Neural crest cell (in vitro differentiated cells): ENCODE measurements at places on chromosomes 13 and 19. TPM values are rescaled to one million over a fixed set of nuclear protein-coding genes. Genes with fewer than 3 reads are reported as not detected.

The AZU1 gene
- 0.30 and 0.68 TPM in 2 replicates for total RNA-seq

The KLK8 gene
- not detected in 2 replicates for total RNA-seq

The TMEM272 gene
- 0.26 TPM in 1 of 2 replicates, not detected in the other for total RNA-seq

The DZIP1 gene
- 71.0 and 71.1 TPM in 2 replicates for total RNA-seq

The ATP8B3 gene
- total RNA-seq: 1.1 and 1.5 TPM in 2 replicates

The RASIP1 gene
- 0.59 and 1.0 TPM in 2 replicates for total RNA-seq

The ICAM3 gene
- total RNA-seq: 9.7 and 10.0 TPM in 2 replicates

The CCDC61 gene
- total RNA-seq: 17.6 and 18.1 TPM in 2 replicates

The MBOAT7 gene
- 74.2 and 76.5 TPM in 2 replicates for total RNA-seq

The S1PR2 gene
- total RNA-seq: 24.8 and 26.3 TPM in 2 replicates

The ERVK3-1 gene
- total RNA-seq: 46.4 and 47.6 TPM in 2 replicates

The NKPD1 gene
- 0.16 and 0.39 TPM in 2 replicates for total RNA-seq

The MBD3 gene
- total RNA-seq: 157 and 168 TPM in 2 replicates

The MVB12A gene
- total RNA-seq: 47.6 and 48.1 TPM in 2 replicates

The CEACAM5 gene
- total RNA-seq: not detected in 2 replicates

The DAND5 gene
- not detected in 2 replicates for total RNA-seq

The FAM124A gene
- 3.7 and 3.8 TPM in 2 replicates for total RNA-seq

The IZUMO2 gene
- total RNA-seq: not detected in 2 replicates

The CPB2 gene
- 0.43 and 0.44 TPM in 2 replicates for total RNA-seq
